ENCODE measurements at places on chromosomes 12 and 14.

GRCh38 chr12:124706363-124706762 is 139.0 kb upstream of the NCOR2 start:
- no peak for DNase-seq

DNA sequence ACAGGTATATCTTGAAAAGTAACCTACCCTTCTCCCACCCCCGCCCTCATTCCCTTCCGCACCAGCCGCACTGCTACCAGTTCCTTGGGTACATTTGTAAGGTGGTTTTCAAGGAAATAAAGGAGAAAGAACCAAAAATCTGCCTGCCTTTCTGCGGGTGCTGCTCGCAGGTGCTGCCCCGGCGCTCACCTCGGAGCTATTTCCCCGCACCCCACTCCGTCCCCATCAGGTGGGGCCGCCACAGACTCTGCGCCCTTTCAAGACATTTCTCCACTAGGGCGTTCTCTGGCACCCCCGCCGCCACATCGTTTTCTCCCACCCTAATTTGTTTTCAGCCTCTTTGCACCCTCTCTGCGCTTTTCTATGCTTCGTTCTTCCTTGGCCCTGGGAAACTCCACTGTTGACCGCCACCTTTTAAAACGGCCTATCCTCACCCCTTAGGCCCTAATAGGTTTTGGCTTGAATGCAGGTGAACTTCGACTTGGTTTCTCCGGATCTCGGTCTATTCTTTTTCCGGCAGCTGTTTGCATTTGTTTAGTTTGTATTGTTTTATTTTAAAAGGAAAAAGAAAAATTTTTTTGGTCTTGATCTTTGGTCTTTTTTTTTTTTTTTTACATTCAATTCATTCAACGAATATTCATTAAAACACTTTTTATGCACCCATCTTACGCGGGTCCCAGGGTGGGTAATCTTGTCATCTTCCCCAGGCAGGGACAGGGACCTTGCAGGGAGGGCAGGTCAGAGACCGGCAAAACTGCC is 3.0 kb downstream of the VSX2 start:
- no peak for DNase-seq

DNA sequence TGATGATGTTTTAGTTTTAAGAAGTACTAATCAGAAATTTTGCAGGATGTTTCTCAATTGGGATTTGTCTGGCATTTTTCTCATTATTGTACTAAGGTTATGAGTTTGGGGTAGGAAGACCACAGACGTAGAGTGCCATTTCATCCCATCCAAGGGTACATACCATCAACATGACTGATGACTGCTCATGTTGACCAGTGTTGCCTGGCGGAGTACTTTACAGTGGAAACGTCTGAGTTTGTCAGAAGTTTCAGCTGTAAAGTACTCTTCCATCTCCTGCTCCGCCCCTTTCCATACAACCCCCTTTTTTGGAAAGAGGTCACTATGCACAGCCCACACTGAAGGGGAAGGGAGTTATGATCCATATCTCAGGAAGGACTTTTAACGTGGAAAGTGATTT is 74.2 kb downstream of the RCOR1 start:
- no peak for DNase-seq

- no peak for DNase-seq
Measured at GRCh38 chr14:23864259-23864658, 89.3 kb upstream of the DHRS4 start.

DNA sequence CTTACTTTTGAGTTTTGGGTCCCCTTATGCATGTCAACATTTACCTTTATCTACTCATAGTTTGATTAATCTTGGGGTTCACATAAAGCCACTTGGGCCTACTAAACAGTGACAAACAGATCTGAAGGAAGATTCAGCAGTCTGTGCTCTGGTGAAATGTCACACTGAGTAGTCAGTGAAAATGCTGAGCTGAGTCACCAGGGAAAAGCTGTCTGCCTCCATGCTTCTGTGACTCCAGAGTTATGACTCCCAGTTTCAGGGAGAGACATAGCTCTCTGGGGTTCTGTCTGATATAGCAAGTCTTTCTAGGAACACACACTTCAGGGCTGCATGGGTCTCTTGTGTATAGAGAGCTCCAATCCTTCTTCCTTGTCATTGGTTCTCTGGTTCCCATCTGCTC is 406.3 kb upstream of the FAR2 start:
- no peak for DNase-seq

DNA sequence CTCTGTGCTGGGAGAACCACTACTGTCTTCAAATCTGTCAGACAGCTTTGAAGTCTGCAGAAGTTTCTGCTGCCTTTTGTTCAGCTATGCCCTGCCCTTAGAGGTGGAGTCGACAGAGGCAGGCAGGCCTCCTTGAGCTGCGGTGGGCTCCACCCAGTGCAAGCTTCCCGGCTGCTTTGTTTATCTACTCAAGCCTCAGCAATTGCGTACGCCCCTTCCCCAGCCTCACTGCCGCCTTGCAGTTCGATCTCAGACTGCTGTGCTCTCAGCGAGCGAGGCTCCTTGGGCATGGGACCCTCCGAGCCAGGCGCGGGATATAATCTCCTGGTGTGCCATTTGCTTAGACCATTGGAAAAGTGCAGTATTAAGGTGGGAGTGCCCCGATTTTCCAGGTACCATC is 25.1 kb upstream of the KLRB1 start:
- DNase-seq, result no peak
